ENCODE measurements at places on chromosomes 6 and 20.

DNA sequence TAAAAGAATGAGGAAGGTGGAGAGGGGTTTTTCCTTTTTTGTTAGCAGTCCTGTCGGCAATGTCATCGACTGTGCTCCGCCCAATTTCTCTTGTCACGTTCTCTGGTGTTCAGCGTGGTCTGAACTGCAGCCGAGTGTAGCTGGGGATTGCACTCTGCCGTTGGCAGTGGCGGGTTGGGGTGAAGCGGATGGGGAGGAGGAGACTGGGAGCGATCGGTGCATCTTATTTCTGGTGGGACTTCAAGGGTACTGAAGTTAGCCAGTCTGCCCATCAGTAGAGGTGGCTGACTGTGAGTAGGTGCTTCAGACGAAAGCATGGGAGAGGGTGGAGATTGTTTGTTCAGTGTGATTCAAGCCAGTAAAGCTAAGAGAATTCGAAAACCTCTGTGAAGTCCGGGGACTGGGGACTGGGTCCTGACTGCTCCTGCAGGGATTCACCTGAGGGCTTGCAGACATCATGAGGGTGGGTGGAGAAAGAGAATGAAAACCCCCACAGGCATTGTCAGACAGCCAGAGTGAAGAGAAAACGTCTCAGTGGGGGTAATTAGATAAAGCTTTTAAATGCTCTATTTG is 5.1 kb downstream of the RREB1 start:
- peak; percentile 50 for DNase-seq

DNA sequence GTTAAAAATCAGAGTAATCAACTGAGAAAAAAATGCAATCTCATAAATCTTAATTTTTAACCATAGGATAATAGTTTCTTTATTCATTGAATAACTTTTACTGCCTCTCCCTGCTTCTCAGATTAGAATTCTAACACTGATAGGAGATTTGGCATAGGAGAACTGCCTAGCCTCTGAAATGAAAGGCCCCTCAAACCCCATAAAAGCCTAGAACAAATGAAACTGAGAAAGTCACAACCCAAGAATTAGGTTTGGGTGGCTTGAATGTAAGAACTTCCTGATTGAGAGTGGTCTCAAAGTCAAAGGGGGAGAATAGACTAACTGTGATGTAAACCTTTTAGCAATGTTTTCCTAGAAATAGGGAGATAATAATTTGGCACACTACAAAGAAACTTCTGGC is 52.2 kb downstream of the SAMD5 start:
- DNase-seq = no peak

GRCh38 chr20:37386505-37387251 is 40.7 kb downstream of the SRC start:
- peak; percentile 5 for DNase-seq

- peak; percentile 12 for DNase-seq
Observed at GRCh38 chr6:156262014-156262413, 515.2 kb upstream of the ARID1B start.

GRCh38 chr6:76382201-76382600 is 309.7 kb upstream of the IMPG1 start:
- DNase-seq = no peak

DNA sequence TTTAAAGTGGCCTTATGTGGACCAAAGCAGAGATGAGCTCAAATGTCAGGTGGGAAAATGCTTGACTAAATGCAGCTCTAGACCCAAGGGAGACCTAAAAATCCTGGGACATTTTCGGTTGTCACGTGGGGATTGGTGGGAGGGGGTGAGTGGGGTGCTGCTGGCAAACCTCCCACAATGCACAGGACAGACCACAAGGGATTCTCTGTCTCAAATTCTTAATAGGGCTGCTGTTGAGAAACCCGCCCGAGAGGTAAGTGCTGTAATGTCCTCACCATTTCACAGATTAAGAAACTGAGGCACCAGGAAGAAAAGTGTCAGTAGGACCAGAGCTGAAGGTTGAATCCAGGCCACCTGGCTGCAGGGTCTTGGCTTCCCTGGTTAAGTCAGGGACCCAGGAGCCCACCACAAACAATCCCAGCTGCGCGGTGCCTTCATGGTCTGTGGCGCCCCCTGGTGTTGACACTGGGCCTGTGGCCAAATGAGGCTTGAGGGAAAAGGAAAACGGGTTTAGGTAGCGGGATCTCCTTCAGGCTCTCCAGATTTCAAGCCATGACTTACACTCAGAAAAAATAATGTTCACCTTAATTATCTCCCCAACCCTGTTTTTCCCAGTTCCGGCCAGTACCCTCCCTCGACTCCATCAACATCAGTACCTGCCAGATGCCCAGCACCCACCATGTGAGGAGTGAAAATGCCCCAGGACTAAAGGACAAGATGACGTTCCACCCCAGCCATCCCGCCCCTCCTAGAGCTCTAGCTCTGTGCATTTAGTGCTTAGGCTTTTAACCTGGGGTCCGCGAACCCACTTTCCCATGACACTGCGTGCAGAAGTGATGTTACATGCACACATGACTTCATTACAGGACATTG is 7.2 kb downstream of the HLA-G start:
- no peak for DNase-seq

- no peak for DNase-seq
Observed at GRCh38 chr6:167013067-167013466, 13.9 kb downstream of the CEP43 start.

DNA sequence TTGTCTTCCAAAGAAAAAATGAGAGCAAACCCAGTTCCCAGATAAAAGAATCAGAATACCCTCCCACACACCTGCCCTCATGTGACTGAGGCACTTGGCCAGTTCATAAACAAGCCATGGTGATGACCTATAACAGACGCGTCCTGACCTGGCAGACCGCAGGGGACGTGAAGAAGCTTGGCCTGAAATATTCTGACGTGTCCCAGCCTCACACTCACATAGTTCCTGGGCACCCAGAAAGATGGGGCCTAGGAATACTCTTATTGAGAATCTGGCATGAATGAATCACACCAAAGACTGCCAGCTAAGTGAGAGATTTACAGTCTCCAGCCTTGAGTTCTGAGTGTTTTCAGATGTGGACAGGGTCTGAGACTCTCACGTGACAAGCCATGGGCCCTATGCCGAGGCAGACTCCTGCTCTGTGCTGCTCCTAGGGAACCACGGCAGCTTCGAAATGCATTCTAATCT is 17.2 kb upstream of the MAP3K4 start:
- peak; percentile 53 for DNase-seq

DNA sequence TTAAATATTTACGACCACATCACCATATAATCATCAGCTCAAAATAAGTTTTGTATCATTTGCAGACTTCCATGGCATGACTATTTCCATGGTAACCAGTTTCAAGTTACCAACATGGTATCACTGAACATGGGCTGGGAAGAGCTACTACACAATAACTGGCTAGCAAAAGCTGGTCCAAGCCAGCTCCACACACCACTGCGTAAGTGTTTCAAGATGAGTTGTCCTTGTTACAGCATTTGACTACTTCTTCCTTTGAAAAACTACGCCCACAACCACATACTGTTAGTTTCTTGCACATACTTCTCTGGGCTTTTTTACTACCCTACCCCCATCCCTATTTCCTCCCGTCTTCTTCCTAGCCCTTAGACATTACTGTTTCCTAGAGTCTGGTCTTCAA is 8.5 kb downstream of the CD164 start:
- DNase-seq = no peak

GRCh38 chr6:86017236-86017635 is 374.6 kb upstream of the SYNCRIP start:
- no peak for DNase-seq

DNA sequence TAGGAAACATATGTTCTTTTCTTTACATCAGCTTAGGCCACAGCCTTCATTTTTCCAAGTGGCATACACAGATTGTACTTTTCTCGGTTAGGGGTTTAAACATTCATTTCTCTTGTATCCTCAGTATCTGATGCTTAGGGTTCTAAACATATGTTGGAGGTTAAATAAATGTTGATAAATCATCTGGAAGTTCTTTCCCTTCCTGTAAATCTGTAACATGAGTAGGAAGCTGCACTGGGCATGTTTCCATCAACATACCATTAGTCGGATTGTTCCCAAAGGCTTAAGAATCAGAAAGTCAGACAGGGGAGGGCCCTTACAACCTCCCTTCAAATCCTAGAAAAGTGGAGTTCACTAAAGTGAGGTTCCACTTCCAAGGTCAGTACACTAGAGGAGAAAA is 54.8 kb upstream of the BCLAF1 start:
- DNase-seq = no peak

- peak; percentile 75 for DNase-seq
Observed at GRCh38 chr6:108174371-108175175, 8.8 kb downstream of the NR2E1 start.

- DNase-seq = no peak
Observed at GRCh38 chr20:62984666-62985443, 21.9 kb downstream of the BHLHE23 start.

GRCh38 chr6:123529843-123530242 is 106.9 kb downstream of the TRDN start:
- DNase-seq = no peak

- no peak for DNase-seq
Observed at GRCh38 chr20:34010405-34010931, 16.8 kb downstream of the RALY start.

DNA sequence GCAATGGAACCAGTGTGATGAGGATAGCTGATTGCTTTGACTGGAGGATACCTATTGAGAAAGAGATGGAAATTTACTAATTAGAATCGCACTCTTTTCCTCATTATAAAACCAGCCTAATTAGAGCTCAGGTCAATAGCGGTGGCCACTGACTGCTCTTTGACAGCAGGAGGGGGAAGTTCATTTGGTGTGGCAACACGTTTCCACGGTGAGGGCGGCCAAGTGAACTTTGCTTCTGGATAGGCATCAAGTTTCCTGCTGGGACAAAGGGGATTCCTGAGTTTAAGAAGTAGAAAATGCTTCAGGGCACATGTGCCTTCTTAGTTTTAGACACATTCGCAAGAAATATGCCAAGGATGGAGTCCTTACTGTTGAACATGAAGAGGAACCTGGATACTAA is 145.3 kb upstream of the NRN1 start:
- no peak for DNase-seq

DNA sequence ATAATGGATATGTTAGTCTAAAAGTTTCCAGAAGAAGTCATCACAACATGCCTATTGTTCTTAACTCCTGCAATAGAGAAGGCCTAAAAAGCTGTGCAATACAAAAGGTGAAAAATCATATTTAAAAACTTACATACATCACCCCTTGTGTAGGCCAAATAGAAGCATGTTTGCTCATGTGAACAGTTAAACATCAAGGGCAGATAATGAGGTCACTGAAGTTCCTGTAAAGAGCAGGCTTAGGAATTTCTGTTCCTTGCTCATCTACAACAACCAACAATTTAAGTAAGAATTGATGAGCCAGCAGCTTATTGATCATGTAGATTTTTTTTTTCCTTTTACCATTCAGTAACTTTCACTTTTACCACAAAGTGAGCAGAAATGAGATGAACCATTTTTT is 7.5 kb upstream of the NUP153 start:
- DNase-seq = no peak

GRCh38 chr6:155373276-155373675 is 59.0 kb upstream of the TFB1M start:
- no peak for DNase-seq

- DNase-seq = no peak
Observed at GRCh38 chr6:13159300-13159699, 169.0 kb downstream of the TBC1D7 start.

- DNase-seq = no peak
Observed at GRCh38 chr6:135577059-135577538, 79.6 kb upstream of the AHI1 start.

DNA sequence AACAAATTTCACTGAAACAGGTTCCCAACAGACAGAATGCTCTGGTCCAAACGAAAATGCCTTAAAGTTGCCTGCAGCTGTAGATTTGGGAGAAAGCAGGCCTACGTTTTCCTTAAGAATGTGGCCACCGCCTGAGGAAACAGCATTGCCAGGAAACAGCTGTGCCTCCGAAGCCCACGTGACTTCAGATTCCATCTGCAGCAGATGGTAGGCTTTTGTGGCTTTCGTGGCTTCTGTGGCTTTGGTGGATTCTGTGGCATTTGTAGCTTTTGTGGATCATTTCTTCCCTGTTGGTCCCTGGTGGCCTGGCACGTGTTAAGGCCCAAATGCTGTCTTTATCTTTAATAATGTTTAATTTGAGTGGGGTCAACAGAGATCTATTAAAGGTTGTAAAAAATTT is 222.9 kb downstream of the TTLL2 start:
- DNase-seq = no peak

GRCh38 chr6:167291623-167292300 is 647 bp downstream of the UNC93A start:
- no peak for DNase-seq

GRCh38 chr6:151018911-151019782 is 153.6 kb downstream of the MTHFD1L start:
- no peak for DNase-seq

- no peak for DNase-seq
Observed at GRCh38 chr6:21367148-21367547, 226.4 kb upstream of the SOX4 start.

- peak; percentile 85 for DNase-seq
Observed at GRCh38 chr6:1436334-1437306, 47.2 kb downstream of the FOXF2 start.

- no peak for DNase-seq
Observed at GRCh38 chr20:63083831-63084562, 77.2 kb upstream of the BHLHE23 start.

GRCh38 chr20:46901638-46902037 is 7.0 kb downstream of the EYA2 start:
- no peak for DNase-seq

DNA sequence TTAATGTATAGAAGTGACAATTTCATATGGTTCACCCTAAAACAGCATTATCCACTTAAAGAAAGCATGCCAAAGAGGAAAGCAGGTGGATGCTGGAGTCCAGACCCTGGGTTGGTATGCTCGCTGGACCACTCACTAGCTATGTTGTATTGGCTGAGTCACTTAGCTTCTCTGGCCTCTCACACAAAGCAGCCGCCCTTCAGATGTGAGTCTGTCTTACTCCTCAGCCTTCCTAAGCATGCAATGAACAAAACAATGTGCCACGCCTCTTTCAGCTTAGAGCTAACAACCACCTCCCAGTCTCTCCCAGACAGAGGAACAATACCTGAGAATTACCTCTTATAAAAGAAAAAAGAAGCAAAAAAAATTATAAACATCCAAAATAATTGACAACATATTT is 29.4 kb downstream of the SIM1 start:
- DNase-seq = peak; percentile 34

DNA sequence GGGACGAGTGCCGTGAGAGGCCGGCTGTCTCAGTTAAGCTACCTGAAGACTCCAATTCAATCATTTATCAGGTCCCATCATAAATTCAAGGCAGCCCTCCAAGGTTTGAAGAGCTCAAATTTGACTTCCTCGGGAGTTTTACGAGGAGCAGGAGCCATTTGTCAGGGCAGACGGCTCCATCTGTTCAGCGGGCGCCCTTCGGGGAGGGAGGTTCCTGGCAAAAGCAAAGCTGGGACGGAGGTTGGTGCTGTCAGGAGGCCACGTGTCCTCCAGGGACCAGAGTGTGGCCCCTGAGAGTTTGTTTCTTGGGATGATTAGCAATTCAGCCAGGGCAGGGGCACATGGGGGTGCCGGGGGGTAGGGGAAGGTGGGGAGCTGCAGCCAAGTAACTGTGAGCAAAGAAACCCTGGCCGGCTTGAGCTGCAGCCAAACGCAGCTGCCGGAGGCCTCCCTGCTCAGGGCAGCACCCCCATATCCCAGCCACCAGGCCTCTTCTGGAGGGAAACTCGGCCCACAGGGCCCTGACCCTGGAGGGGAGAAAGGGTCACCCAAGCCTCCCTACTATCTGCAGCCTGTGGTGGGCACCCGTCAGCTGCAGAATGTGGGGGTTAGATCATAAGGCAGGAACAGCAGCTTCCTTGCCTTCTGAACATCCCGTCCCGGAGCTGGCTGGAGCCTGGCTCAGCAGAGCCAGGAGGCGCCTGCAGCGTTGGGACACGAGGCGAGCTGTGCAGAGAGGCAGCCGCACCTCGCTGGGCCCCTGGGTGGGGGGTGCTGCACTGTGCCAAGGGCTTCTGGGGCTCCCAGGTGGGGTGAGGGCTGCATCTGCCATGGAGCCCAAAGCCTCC is 63.6 kb upstream of the GATA5 start:
- no peak for DNase-seq

All from hepatocyte (in vitro differentiated cells).